NCI-H2081 (cell line): ENCODE measurements at places on chromosomes 6 and 20.

DNA sequence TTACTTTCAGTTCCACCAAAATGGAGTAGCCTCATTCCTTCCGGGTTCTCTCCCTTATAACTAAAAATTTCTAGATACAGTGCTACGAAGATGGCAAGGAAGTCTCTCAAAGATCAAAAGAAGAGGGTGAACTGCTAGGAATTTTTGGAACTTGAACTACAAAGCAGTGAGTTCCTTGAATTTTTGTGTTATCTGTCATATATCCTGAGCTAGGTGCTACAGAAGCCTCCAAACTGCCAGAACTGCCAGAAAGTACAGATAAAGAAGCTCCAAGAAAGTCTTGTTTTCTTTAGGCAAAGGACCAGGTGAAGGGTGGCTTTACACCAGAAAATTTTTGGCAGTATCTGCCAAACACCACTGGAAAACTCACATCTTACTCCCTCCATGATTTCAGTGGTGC lies 218.8 kb upstream of the FLRT3 start:
- DNase-seq, result no peak

GRCh38 chr6:150202404-150202803 lies 59.6 kb downstream of the PPP1R14C start:
- DNase-seq, result no peak

DNA sequence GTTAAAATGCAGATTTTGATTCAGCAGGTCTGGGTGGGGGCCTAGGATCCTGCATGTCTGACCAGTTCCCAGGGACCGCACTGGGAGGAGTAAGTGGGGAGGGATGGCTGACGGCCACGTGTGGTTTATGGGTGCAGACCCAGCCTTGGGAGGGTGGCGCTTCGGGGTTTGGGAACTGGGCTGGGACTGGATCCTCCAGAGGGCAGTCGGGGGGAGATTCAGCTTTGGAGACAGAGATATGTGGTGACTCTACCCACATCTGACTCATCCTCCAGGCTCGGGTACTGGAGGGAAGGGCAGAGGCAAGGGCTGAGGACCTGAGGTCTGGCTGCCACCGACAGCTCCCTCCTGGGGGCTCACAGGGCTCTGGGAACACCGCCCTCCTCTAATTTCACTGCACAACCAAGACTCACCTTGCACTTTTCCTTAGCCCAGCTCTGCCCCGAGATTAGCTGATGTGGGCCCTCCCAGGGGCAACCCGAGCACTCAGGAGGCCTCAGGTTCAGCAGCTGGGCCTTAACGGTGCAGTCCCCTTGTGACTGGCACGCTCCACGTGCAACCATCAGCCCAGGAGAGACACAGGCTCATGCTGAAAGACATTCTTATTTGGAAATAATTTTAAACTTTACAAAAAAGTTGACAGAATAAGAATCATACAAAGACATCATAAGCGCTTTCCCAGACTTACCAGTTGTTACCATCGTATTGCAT lies 172.8 kb upstream of the PMEPA1 start:
- no peak for DNase-seq

- no peak for DNase-seq
Measured at GRCh38 chr20:391041-391711, 10.6 kb downstream of the TRIB3 start.

DNA sequence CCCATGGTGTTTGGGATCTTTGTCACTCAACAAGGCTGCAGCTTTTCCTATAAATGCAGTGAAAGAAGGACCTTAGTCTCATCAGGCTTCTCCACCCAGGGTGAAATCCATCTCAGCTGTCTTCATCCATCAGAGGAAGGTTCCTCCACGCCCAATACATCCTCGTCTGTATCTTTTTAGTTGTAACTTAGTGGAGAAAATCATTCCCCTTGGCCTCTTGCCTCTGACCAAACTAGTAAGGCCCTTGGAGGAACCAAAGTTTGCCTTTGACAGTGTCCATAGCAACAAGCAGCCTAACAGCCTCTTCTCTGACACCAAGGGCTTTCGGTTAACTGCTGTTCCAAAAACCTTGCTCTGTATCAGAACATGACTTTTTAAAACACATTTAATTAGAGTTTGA lies 230.3 kb upstream of the ECI2 start:
- no peak for DNase-seq

- no peak for DNase-seq
Measured at GRCh38 chr20:23178806-23179205, 92.7 kb upstream of the CD93 start.

DNA sequence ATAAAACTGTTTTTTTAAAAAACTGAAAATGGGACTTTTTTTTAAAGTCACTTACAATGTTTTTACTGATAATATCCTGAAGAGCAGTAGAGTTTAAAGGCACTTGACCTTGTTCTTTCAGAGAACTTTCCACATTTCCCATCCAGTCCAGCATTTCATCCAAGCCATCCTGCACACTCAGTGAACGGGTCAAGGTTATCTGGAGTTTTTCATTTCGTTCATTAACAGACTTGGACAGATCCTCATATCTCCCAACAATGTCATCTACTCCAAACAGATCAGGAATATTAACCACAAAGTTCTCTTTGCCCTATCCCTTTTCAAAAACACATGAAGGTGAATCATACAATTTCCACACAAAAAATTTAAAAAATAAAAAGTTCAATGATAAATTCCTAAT lies 69.1 kb downstream of the DST start:
- no peak for DNase-seq

DNA sequence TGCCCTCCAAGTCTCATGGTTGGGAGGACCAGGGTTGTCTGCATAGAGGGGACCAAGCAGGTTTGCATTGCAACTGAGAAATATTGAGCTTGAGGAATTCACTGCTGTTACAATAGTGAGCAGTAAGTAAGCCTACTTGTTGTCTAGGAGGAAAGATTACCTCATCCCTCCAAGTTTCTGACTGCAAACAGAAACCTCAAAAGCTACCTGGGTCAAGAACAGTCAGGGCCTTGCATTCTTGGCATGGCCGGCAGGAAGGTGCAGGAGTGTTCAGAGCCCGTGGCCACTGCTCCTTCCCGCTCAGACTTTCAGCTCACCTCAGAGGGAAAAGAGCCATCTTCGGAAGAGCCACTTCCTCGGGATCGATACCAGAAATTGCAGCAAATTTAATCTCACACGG lies 46.0 kb upstream of the DOK5 start:
- no peak for DNase-seq

DNA sequence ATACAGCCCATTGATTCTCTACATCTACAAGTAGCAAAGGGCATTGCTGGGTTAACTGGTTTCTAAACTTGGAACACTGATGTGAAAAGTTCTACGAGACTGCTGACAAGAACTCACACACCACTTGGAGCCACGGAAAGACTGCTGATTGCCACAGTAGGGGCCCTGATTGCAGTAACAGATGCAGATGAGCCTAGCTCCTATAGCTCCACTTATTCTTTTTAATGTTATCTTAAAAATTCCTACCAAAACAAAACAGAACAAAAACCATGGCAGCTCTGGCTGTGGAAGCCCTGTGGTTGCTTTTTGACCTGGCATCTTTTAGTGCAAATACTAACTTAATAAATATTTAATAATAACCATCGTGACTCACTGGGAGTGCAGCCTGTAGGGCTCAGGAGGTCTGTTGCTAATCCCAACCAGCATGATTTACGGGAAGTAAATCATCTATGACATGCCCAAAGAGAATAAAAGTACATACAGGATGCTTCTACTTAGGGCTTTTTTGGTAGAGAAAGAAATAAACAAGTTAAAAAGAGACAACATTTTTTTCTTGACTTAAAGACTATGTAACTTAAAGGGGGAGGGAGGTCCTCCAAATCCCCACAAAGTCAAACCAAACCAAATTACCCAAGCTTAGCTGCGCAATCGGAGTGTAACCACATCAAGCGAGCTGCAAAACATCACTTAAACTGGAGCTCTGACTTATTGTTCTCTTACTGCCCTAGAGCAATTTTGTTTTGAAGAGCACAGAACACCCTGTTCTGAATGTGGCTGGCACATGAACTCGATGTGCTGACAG lies 87.2 kb downstream of the FKBP5 start:
- DNase-seq, result no peak

DNA sequence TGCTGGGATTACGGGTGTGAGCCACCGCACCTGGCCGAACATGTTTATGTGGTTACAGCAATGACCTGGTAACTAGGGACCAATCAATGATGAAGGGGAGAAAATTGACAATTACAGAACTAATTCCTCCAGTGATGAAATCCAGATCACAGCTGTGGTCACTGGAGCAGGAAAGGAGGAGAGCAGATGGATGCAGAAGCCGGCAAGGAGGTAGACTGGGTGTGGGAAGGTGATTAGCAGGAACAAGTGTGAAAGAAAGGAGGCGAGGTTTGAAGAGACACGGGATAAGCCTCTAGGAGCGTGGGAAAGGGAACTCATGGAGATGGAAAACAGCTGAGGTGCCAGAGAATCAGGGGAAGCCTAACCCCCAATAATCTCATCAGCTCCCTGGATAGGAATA lies 17.2 kb upstream of the SPAG4 start:
- no peak for DNase-seq

DNA sequence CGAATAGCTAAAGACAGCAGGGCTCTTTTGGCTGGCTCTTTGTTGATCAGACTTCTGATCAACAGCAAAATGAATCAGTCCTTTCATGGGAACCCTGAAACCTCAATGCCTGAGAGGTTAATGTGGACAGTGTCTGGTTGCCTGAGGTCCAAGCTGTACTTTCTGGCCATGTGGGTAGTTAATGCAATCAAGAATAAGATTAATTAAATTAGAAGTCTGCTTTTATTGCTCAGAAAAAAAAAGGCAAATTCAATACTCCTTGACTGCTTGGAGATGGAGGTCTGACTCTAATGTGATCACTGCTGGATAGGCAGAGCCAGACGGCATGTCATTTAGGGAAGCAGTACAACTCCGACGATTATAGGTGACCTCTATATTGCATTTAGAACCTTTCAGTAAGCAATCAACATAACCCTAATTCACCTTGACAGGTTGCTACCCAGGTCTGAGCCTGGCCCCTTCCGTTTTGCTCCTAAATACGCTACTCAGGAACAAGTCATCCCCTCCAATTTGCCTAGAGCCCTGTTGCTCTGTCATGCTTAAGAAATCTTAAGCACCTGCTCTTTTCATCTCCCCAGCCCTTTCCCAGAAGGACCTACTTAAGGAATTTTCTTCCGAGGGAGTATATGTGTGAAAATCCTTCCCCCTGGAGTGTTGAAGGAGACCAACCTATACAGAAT lies 370.0 kb upstream of the SPTLC3 start:
- DNase-seq, result no peak

GRCh38 chr6:27542485-27542884 lies 69.6 kb upstream of the ZNF184 start:
- no peak for DNase-seq

DNA sequence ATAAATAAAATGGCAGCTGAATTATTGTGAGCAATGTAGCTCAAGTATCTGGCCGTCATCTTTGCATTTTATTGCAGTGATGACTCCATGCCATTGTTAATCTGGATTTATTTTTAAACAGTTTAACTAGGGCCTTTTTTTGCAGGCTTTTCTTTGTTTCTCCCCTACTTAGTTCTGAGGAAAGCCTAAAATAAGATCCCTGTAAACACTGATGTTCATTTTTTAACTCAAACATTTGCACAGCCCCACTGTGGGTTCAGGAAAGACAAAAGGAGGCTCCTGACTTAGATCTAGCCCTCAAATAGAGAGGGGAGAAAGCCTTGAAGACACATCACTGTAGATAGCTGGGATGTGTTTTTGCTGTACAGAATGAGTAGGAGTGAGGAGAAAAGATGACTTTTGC lies 69.2 kb downstream of the PLEKHG1 start:
- no peak for DNase-seq

DNA sequence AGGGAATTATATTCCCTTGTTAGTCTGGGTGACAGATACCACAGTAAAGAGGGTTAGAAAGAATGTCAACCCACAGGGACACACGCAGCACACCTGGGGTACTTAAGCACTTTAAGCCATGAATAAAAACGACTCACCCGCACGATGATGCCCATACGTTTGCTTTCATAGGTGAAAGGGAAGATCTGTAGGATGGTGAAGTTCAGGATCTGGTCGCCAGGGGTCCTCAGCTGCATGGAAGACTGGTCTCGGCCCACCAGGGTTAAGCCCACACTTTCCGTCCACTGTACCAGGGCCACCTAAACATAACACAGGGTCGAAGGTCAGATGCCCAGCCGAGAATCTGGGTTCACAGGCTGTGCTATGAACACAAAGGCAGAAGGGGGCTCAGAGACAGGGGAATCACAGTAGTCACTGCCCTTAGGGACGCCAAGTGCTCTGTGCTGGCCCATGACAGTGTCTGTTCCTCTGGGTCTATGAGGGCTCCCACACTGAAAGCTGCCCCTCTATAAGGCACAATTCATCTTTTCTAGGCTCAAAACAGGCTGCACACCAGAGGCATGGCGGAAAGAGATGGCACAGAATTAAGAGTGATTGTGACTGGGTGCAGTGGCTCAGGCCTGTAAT lies 96.8 kb upstream of the NFATC2 start:
- peak; percentile 44 for DNase-seq

GRCh38 chr20:52539891-52540290 lies 348.3 kb upstream of the ZFP64 start:
- DNase-seq, result no peak

DNA sequence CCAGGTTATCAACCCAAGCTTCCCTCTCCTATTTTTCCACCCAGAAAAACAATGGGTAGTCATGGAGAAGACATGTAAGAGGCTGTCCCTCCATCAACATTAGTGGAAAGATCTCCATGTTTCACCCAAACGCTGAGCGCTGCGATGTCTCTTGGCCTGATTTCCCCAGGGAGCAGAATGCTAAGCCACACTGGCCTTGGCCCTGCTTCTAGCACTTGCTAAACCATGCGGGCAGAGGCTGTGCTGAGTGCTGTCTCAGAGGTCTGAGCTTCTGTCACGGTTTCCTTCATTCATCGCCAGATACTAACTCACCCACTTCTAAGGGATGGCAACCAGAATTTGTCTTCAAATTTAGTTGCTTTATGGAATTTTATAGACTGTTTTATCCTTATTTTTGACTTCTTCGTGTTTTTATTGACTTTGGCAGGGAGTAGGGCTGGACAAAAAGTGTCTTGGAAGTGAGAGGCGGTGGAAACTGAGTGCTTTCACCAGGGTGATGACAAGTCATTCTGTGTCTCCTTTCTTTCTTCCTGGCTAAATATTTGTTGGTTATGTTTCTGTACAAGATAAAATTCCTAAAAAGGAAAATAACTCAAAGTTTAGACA lies 181.4 kb upstream of the UST start:
- DNase-seq, result no peak

- no peak for DNase-seq
Measured at GRCh38 chr6:127297502-127298070, 30.9 kb downstream of the RNF146 start.

- no peak for DNase-seq
Measured at GRCh38 chr20:33164763-33165095, 3.2 kb upstream of the BPIFA2 start.

GRCh38 chr6:113731541-113731940 lies 125.6 kb upstream of the MARCKS start:
- no peak for DNase-seq

GRCh38 chr20:41136680-41137613 lies at the start of gene PLCG1:
TSS of gene PLCG1 (plus strand) at chr20:41137543. CDS start at chr20:41137642, 99 bp downstream.
- peak; percentile 85 for DNase-seq

- DNase-seq, result no peak
Measured at GRCh38 chr20:40882152-40882551, 146.5 kb upstream of the TOP1 start.
